Activated CD4-positive, alpha-beta T cell treated with anti-CD3 and anti-CD28 coated beads for 24 hours (primary cell): ENCODE measurements at places on chromosomes 1 and 21.

GRCh38 chr1:53580739-53581475, 121.7 kb downstream of the DMRTB1 start:
- no peak for DNase-seq

DNA sequence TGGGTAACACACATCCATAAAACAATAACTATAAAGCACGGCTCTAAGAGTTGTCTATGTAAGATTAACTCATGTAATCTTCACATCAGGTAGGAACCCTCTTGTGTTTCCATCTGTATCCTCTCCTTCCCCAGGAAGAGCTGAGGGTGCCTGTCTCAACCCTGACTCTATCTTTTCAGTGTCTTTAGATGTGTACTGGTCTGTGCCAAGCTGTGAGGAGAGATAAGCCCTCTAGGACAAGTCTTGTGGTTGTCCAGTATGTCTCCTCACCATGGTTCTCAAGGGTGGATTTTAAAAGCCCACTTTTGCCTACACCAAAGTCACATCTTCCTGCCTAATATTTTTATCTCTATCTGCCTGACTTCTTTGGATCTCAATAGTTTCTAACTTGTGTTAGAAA, 300.1 kb downstream of the KCNT2 start:
- DNase-seq: no peak

DNA sequence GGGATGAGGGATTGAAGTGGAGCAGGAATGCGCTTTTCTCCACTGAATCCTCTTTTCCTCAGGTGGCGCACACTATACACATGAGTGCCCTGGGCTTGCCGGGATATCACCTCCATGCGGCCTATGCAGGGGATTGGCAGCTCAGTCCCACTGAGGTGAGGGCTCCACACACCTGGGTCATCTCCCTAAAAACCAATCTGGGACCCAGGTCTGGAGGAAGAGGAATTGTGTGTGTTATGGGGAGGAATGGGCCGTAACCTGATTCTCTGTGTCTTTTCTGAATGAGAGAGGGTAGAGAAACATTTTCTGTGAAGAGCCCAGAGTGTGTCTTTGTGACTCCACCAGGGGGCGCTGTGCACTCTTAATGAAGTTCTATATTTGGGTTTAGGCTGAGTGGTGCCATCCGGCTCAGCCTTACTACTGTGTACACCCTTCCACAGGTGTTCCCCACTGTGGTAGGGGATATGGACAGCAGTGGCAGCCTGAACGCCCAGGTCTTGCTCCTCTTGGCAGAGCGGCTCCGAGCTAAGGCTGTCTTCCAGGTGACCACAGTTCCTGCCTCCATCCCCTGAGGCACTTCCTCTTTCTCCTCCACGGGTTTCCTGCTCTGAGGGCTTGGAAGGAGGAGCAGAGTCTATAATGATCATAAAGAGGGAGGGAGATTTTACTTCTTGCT, 1.5 kb downstream of the TOMM40L start:
- DNase-seq: peak; percentile 94

DNA sequence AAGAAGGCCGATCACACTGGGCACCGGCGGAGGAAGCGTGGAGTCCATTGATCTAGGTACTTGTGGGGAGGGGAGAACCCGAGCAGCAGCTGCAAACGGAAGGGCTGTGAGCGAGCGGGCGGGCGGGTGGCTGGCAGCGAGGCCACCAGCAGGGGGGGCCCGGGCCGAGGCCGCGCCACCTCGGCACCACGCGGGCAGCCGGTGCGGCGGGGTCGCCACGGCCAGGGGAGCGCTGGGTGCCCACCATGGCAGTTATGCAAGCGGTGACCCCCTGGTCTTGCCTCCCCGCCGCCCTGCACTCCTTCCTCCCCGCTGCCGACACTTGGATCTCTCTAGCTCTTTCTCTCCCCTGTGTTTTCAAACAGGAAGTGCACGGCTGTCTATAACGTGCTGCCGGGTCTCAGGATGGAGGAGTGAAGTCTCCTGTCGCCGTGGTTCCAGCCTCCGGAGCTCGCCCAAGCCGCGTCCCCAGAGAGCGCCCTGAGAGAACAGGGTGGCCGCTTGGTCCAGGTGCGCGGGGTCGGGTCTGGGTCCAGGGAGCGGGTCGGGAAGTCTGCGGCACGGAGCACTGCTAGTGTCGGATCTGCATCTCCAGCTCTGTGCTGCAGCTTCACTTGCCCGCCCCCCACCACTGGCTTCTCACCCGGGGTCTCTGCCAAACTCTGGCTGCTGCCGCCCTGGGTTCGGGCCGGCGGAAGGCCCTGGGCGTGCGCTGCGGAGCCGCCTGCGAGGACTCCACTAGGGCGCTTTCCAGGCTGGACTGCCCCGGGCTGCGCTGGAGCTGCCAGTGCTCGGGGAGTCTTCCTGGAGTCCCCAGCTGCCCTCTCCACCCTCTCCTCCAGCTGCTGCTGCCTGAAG, 22.7 kb downstream of the LRRC8D start:
- DNase-seq: peak; percentile 63

DNA sequence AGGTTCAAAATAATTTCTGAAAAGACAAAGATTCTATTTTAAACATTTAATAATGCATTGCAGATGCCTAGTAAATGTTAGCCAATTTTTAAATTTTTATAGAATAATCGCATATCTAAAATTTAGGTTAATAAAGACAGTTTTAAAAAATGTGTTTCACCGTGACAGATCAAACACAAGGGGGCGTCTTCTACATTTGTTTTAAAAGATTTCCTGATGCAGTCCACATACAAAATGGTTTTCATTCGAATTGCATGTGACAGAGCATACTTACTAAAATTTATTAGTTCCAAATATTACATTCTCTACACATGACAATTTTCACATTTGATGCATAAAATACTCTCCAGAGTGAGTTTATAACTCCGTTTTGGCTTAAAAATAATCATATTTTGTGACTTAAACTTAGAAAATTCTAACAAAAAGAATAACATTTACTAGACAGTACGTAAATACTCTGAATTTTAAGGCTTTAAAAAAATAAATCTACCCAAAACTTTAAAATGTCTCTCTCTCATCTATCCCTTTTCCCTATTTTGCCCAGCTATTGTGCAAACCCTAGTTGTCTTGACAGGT, 75.5 kb downstream of the ADAMTS1 start:
- no peak for DNase-seq

GRCh38 chr1:233598891-233599541, 14.9 kb upstream of the KCNK1 start:
- DNase-seq: no peak

- no peak for DNase-seq
Observed at GRCh38 chr1:224503161-224504118, 68.8 kb upstream of the WDR26 start.

- no peak for DNase-seq
Observed at GRCh38 chr1:219062161-219062560, 111.5 kb upstream of the LYPLAL1 start.

DNA sequence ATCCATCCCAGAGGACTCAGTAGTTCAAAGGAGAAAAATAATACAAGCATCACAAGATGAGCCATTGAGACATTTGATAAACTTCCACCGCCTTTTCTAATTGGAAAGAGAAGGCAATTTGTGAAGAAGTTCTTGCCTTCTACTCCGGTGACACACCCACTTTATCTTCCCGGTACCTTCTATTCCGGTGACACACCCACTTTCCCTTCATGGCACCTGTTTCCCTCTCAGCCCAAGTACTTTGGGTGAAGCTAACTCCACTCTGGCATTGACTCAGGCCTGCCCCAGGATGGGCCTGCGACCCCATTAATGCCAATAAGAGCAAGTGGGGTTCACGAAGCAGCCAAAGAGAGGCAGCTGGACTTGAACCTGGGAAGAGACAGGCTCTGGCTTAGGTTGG, 38.2 kb downstream of the CLDN14 start:
- DNase-seq: no peak

DNA sequence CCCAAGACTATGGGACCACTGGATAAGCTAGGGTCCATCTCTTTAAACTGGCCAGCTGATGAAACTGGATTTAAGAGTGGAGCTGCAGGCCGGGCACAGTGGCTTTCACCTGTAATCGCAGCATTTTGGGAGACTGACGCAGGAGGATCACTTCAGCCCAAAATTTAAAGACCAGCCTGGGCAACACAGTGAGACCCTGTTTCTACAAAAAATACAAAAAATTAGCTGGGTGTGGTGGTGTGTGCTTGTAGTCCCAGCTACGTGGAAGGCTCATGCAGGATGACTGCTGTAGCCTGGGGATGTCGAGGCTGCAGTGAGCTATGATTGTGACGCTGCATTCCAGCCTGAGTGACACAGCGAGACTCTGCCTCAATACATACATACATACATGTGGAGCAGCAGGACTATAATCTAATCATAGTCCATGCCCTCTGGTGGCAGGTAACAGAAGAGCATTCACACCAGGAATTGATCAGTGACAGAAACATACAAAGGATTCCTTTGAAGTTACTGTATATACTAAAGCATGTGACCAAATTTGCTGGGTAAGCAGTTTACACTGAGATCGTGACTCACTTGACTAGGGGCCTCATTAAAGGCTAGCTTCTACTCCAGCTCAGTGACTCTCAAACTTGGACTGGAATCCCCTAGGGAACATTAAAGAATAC, 101.5 kb upstream of the SLFNL1 start:
- no peak for DNase-seq

GRCh38 chr21:36709868-36710728, 11.2 kb downstream of the SIM2 start:
- DNase-seq: no peak

GRCh38 chr1:202105571-202106339, 17.0 kb upstream of the GPR37L1 start:
- no peak for DNase-seq

- no peak for DNase-seq
Observed at GRCh38 chr1:42176902-42177519, 12.5 kb upstream of the GUCA2A start.

- no peak for DNase-seq
Observed at GRCh38 chr1:79741720-79742421, 735.3 kb upstream of the ADGRL4 start.

DNA sequence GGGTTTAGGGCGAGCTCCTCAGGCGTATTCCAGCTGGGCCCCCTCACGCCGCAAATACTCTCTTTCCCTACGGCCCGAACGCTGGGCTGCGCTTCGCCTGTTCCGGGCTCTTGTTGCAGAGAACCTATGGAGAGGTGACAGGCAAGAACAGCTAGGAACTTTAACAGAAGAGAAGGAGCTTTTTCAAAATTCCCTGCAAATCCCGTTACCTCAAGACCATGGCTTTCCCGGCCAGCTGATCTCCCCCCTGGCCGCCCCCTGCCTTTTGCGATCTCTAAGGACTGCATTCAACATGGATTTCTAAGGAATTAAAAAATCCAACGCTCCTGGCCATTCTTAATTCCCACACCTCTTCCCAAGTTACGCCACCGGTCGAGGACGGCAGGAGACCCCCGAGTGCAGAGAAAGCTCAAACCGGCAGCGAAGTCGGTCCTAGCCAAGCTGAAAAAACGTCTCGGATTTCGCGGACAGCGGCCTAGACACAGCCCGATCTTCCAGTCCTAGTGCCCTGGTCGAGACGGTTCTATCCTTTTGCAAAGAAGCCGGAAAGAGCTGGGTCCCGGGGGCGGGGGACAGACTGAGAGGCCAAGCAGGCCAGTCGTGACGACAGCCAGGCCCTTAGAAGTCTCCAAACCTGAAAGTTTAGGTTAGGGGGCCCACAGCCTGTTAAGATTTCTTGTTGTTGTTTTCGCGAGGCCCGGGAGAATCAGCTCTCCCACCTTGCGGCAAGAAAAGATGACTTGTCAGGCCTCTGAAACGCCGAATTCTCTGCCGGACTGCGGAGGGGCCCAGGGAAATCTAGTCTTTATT, 1.1 kb upstream of the TBX15 start:
- DNase-seq: no peak

GRCh38 chr1:76294482-76295194, 220.1 kb downstream of the ST6GALNAC3 start:
- no peak for DNase-seq

- no peak for DNase-seq
Observed at GRCh38 chr1:164780863-164781262, 221.9 kb downstream of the PBX1 start.

DNA sequence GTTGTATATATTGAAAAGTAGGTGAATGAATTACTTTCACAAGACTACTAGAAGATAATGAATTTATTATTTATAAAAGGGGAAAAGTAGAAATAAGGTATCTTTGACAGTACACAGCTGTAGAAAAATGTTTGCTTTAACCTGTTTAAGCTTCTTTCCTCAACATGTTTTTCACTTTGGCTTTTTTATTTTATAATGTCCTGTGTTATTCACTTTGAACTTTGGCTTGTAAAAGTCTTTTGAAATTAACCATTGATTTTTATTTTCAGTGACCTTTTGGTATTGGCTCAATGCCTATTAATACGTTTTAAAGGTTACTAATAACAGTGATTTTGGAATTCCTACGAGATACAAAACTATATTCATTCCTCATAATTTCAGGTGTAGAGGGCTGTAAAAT, 57.7 kb upstream of the MPC2 start:
- DNase-seq: no peak
